Gastrocnemius medialis (tissue), 4 donors: ENCODE measurements at places on chromosomes 7 and 10. TPM values are rescaled to one million over a fixed set of nuclear protein-coding genes. Genes with fewer than 3 reads are reported as not detected.

Gene CDNF
- total RNA-seq = 9.6 TPM

Gene CYP2E1
- 3.3 TPM for total RNA-seq

Gene ZNF398
- 19.9 TPM for total RNA-seq

Gene FOXK1
- 43.6 TPM for total RNA-seq

Gene SFXN4
- 25.6 TPM for total RNA-seq

Gene HYAL4
- total RNA-seq = 0.73 TPM

Gene TMEM176A
- 9.8 TPM for total RNA-seq

Gene NUTM2E
- not detected for total RNA-seq

Gene RHBDD2
- 32.6 TPM for total RNA-seq
